ENCODE measurements at places on chromosomes 11 and 22.

- no peak for DNase-seq
These were observed 37.3 kb upstream of the CCDC134 start for GRCh38 chr22:41762980-41763779.

DNA sequence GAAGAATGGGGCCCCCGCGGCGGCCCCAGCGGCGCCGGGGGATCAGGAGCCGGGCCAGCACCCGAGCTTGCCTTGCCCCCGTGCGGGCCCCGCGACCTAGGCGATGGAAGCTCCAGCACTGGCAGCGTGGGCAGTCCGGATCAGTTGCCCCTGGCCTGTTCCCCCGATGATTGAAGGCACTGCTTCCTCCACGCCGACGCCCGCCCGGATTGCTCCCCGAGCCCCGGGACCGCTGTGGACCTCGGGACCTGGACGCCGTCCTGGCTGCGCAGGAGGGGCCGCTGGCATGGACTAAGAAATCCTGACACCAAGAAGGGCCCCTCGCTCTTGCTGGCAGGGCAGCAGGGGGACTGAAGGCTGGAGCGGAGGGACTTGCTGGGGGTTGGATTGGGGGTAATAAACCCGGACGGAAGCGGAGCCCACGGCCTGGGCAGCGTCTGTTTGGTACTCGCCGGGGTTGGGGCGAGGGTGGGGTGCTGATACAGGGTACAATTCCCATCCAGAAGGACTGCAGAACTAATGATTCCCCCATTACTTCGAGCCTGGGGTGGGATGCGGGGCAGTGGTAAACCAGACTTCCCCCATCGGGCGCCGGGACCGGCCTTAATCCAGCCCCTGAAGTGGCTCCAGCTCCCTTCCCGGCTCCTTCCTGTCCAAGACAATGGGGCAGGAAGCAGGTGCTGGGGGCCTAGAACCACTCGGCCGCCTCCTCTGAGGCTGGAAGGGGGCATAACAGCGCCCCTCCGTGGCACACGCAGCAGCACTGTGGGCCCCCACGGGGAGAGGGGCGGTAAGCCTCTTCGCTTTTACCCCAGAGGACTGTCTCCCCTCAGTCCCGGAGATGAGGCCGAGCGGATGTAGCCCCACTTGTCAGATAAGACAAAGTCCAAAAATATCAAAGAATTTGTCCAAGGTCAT lies 1.0 kb downstream of the CCDC85B start:
- no peak for DNase-seq

- DNase-seq: no peak
These were observed 86.5 kb upstream of the PPARA start for GRCh38 chr22:46063846-46064227.

DNA sequence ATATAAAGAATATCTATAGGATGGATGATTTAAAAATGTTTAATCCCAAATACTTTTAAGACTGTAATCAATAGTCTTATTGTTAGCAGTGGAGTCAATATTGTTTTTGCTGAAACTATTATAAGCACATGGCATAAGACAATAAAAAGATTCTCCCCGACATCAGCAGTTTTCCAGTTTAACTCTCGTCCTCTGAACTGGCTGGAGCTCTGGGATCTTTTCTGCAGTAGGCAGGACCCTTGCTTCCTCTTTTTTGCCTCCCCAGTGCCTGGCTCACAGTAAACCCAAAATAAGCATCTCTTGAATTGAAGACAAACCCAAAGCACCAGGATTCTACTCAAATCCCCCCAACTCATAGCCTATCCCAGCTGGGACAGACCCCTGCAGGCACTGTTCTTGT lies 32.9 kb downstream of the KCNJ1 start:
- DNase-seq: no peak

DNA sequence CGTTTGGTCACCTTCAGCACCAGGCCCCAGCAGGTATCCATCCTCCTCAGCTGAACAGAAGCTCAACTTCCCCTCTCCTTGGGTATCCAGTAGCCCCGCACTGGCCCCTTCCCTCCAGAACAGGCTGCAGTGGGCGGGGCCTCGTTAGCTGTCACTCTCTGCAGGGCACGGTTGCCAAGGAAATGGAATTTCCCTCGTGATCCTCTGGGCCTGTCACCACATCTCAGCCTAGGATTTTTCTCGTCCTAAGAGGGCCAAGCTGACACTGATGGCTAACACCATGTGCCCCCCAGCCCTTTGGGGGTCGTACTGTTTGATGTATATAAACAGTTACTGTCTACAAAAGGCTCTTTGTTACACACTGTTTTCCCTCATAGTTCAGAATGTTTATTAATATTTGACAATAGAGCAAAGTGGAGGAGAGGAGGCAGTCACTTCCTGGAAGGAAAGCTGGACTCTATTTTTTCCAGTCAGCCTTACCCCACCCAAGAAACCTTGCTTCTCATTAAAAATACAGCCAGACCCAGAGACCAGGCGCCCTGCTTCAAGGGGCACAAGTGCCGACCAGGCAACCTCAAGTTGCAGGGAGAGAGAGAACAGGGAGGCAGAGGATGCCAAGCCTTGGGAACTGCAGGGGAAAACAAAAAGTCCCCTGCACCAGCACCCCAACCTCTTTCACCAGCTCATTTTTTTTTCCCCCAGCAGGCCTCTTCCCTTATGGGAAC lies 44.5 kb downstream of the FEZ1 start:
- no peak for DNase-seq

DNA sequence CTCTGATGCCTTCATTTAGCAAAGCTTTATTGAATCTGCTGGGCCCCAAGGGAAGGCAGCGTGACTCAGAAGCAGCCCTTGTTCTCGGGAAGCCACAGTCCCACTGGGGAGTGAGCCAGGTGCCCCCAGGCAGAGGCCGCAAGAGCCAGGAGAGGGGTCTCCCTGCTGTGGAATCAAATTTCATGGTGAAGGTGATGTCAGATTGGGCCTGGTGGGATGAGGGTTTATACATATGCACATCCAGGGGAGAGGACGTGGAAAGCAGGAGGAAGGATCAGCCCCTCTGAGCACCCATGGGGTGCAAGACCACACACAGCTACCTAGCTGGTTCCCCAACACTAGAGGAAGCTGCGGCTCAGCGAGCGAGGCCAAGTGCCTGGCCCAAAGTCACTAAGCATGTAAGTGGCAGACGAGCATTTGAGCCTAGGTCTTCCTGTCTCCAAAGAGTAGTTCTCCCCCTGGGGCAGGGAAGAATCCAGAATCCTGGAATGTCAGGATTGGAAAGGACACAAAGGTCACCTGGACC lies 2.0 kb downstream of the SYNGR1 start:
- no peak for DNase-seq

GRCh38 chr11:112822478-112823274 lies 138.5 kb upstream of the NCAM1 start:
- no peak for DNase-seq

DNA sequence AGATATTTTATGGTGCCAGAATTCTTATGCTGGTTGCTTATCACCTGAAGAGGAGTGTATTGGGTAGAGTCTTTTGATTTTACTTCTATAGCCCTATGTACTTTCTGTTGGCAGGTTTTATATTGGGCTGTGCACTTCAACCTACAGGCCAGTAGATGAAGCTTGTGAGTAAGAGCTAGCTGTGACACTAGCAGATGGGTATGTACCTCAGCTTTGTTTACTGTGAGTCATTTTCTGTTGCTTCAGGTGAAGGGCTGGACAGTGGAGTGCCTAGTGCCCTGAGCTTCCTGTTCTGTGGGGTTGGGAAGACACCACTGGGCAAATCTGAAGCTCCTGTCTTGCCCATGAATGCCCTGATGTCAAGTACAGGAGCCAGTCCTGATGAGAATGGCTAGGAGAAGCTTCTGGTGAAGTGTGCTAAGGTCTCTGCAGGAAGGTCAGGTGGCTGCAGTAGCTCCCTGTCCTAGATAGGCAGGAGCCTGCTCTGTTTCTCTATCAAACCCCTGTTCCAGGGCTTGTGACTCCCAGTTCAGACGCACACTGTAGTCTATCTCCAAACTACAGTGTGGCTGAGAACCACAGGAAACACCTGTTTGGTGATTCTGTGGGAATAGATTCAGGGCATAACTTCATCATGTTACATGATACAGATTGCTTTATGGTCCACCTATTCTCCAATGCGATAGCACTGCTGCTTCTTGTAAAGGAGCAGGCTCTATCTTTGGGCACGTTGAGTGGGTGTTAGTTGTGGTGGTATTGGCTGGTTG lies 755.7 kb downstream of the KCNA4 start:
- no peak for DNase-seq

DNA sequence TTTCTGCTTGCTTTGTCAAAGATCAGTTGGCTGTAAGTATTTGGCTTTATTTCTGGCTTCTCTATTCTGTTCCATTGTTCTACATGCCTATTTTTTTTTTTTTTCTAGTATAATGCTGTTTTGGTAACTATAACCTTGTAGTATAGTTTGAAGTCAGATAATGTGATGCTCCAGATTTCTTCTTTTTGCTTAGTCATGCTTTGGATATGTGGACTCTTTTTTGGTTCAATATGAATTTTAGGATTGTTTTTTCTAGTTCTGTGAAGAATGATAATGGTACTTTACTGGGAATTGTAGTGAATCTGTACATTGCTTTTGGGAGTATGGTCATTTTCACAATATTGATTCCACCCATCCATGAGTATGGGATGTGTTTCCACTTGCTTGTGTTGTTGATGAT lies 37.9 kb upstream of the ARHGAP20 start:
- DNase-seq: no peak

DNA sequence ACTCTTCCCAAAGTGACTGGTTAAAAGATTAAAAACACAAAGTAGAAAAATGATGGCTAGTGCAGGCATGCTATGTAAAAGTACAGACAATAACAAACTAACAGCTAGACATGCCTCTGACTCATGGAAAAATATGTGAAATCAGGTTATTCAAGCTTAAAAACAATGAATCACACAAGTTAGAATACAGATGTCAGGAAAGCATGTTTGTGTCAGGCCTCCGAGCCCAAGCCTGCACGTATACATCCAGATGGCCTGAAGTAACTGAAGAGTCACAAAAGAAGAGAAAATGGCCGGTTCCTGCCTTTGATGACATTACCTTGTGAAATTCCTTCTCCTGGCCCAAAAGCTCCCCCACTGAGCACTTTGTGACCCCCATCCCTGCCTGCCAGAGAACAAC lies 110.1 kb downstream of the NOX4 start:
- DNase-seq: no peak

- peak; percentile 19 for DNase-seq
These were observed 59.2 kb downstream of the CACNG2 start for GRCh38 chr22:36644333-36644757.

DNA sequence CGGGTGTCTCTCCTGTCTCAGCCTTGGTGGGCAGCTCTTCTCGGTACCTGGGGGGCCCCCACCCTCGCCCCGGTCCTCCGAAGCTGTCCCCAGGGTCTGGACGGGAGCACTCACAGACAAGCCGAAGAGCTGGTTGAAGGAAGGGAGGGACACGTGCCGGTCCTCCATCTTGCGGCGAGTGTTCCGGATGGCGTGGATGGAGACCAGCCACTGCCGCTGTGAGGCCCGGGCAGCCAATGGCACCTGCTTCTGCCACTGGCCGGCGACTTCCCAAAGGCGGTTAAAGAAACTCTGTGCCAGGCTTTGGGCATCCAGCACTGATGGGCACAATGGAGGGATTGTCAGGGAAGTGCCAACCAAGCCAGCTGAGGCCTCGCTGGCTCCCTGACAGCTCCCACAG lies 18.7 kb downstream of the PPM1F start:
- DNase-seq: no peak

DNA sequence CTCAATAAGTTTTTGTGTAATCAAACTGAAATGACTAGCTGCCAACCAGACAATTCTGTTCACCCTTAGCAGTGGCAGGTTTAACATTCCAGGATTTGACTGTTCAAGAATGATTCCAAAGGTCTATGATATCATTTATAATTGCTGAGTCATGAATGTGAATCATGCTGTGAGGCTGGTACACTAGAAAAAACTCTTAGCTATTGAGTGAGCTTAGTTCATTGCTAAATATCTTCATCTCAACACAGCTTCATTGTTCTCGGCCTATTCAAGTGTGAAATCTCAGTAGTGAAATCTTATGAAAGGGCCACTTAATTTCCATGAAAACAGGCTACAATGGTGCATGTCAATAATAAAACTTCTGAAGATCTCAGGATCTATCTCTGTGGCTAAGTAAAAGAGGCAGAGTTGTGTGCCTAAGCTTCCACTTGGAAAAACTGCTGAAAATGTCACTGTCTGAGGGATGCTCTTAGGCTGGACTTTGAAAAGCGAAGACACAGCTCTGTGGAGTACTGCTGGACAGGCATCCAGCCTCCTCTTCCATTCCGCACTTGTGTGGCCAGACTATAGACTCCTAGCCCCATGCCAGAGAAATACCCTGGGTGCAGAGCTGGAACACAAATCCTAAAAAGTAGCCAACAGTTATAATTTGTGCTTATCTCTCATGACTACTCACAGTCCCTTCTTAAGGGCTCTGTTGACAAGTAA lies 12.8 kb downstream of the AQP11 start:
- no peak for DNase-seq

DNA sequence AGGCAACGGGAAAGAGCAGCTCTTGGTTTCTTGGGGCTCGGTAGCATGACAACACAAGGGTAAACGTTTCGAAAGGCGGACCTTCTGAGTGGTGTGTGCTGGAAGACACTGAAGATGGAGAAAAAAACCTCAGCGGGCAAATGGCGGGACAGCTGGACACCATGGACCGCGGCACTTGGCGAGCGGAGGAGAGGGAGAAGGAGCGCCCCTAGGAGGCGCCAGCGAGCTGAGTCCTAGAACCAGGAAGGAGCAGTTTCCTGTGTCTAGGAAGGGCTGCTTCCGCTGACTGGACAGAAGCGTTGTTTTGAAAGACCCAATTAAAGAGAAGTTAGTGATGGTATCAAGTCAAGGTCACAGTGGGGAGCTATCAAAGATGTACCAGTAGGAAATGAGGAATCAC lies 44.0 kb upstream of the OPCML start:
- DNase-seq: peak; percentile 7

DNA sequence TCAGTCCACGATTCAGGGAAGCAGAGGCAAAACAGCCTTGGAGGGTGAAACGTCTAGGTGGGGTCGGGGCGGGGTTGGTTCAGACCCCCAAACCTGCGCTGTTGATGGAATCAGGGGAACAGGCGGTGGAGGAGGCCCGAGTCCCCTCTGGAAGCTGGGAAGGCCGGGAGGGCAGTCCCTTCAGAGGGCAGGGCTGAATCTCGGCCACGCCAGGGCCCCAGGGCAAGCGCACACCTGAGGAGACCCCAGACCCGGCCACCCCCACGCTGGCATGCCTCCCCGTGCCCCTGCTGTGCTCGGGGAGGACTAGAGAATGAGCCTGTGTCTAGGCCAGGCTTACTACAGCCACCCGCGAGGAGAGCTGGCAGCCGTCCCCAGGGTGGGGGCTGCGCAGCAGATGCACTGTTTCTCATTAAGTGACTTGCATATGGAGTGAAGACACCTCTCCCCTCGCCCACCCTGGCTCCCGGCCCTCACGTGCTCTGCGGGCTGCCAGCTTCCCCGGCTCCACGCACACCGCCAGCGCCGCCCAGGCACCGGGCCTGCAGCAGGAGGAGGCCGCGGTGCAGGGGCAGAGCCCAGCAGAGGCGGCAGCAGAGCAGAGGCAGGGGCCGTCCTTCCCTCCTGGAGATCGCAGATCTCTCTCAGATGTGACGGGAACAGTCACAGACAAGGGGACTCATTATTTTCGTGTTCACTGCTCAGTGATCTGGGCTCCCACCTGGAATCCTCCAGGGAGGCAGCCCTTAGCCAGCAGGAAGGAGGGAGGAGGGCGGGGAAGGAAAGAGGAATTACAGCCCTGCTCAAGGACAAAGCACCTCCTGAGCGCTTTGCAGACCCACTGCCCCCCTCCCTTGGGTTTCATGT lies 47.1 kb upstream of the OPCML start:
- peak; percentile 31 for DNase-seq

GRCh38 chr11:12377106-12377823 lies at the start of gene PARVA:
Gene PARVA (plus strand): TSS chr11:12377571. CDS start chr11:12377648, 77 bp downstream.
- DNase-seq: no peak
